ENCODE measurements at places on chromosomes 2 and 18.

DNA sequence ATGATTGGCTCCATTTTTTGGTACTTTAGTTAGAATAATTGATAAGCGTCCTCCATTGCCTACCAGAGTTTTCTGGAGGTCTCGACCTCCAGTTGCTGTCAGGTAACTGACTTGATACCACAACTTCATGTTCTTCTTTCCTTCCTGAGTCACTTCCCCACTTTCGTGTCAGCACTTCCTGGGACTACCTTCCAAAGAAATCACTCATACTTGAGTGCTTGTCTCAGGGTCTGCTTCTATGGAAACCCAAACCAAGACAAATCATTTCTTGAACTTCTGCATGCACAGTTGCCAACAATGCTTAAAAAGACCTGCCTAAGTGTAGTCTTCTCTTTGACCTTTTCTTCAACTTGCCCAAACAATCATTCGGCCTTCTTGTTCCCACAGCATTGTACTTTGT is 210.3 kb upstream of the ETAA1 start:
- DNase-seq = no peak

DNA sequence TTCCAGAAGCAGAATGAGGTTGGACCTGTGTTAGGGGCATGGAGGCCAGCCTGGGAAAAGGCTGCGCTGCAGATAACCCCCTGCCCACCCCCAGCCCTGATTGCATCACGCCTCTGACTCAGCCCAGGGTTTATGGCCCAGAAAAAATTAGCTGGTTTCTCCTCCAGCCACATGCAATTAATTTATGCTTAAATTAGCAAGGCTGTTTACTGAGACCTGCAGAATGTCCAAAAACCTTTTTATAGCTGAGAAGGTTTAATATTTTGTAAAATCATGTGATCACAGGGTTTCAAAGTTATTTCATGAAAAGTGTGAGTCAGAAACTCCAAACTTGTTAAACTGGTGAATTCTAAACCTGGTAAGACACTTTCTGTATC is 123.1 kb upstream of the HDAC4 start:
- no peak for DNase-seq

GRCh38 chr2:224518806-224519580 is 66.2 kb downstream of the CUL3 start:
- no peak for DNase-seq

DNA sequence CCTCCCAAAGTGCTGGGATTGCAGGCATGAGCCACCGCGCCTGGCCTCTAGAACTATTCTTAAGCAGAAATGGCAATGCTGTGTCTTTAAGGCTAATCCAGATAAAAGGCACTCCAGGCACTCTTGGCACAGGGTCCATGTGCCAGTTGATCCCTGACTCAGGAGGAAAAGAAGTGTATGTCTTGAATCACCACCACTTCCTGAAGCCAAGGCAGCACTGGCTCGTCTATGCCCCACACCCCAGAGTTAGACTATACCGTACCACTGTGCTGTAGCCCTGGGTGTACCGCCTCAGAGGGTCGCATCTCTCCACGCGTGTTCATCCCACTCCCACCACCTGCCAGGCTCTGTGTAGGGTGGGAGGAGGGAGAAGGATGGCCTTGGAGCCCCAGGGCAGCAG is 9.0 kb downstream of the TNFRSF11A start:
- no peak for DNase-seq

DNA sequence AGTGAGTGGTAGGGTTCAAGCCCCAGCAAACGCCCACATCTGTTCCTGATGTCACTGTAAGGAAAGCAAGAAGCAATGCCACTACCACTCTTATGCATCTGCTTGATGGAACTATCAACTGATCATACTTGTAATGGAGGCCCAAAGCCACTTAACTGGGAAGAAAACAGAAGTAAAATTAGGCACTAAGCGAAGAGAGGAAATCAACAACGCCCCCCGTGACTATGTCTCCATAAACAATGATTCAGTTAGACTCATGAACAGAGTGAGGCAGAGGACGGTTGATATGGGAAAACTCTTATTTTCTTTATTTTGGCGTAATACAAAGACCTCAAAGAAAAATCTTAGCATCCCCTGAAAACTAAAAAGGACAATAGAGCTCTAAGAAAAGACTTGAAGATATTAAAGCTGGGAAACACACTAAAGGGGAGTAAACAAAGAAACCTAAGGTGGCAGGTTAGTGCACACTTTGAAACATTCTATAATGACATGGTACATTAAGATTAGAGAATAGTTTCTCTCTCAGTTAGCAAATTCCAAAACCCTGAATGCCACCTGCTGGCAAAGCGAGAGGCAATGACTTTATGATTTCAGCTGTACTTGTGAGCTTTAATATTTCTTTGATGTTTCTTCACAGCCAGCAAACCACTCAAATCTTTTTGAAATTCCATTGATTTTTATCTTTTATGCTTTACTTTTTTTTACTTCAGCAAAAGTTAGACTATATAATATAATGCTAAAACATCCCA is 86.5 kb downstream of the LRP2 start:
- DNase-seq = no peak

DNA sequence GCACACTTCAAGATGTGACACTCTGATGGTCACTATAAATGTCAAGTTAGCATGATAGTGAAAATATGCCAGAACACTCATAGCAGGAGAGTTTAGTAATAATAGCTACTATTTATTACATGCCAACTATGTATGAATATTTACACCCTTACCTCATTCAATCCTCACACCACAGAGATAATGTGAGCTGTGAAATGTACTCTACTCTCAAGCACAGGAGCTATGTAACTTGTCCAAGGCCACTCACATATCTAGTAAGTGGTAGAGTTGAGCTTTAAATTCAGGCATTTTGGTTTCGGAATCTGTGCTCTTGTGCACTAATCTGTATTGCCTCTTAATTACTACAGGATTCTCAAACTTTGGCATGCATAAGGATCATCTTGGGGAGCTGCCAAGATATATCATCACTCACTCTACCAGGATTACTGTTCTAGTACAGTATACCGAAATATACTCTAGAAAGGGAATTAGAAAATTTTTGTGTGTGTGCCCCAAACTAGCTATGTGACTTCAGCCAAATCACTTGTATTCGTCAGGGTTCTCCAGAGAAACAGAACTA is 154.3 kb downstream of the PLCL1 start:
- DNase-seq = no peak

GRCh38 chr2:226087505-226088365 is 688.2 kb downstream of the NYAP2 start:
- no peak for DNase-seq

GRCh38 chr2:33581872-33582271 is 17.2 kb downstream of the FAM98A start:
- no peak for DNase-seq

DNA sequence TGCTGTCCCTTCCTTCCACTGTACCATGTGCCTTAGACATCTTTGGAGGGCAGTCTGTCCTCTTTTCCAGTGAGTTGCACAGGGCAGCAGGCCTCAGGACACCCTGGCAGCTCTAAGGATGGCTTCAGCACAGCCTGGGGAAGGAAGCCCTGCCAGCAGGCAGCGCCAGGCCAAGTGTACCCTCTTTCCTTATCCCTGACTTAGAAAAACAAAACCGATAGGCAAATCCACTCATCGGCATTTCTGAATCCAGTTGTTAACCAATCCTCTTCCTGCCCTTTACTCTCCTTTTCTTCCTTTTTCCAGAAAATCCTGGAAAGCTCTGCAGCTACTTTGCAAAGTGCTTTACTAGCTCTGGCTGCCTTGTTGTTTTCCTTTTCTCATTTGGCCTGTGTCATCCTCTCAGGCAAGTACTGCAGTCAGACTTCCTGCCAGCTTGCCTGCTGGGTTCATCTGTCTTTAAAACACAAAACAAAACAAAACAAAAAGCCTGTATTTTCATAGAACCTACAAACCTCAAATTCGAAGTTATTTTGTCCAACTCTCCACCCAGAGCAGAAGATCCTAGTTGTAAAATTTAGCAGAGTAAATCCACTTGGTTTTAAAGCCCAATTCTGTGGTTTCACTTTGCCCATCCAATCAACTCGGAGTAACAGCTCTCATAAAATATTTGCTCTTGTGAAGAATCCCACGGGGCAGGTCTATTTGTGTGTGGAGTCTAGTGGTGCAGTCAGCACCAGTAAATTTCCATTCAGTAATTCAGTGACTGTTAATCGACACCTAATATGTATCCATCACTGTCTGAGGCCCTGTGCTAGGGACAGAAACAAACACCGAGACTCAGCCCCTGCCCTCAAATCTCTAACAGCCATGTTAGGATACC is 45.2 kb downstream of the PCBP1 start:
- no peak for DNase-seq

DNA sequence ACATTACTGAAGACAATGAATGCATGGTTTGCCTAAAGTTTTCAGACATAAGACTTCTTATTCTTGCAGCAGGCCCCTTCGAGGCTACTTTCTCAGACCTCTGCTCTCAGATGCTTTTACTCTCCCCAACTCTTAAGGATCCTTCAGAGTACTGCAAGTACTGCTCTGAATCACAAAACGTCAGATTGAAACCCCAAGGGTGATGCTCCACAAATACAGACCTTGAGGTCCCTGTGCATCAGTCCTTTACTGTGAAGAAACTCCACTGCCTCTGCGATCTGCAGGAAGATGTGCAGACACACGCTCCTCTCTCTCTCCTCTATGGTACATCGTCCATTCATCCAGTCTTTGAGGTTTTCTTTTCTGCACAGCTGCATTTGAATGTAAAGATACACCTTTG is 52.8 kb downstream of the EIF2AK3 start:
- DNase-seq = no peak

DNA sequence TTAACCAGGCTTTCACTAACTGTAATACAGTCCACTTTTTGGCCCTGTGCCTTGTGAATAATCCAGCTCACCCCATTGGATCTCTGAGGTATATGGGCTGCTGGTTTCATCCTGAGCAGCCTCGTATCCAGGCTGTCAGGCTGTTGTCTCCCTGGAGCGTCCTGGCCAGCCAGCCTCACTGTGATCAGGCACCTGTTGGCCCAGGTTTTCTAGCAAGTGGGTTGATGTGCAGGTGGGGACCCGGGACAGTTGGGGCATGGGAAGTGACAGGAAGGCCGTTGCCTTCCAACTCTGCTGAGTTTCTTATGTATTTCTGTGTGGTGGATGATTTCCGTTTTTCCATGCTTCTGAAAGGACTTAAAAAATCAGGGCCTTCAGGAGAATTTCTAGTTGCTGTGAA is 132.4 kb downstream of the ACOXL start:
- no peak for DNase-seq

GRCh38 chr18:40272630-40273231 is 1682.3 kb upstream of the PIK3C3 start:
- DNase-seq = no peak

All from stimulated activated CD4-positive, alpha-beta T cell treated with anti-CD3 and anti-CD28 coated beads, Interleukin-2, amount 100 ng/mL, for 24 hours (primary cell).